Motor neuron (in vitro differentiated cells): ENCODE measurements at places on chromosomes 1 and 21. TPM values are rescaled to one million over a fixed set of nuclear protein-coding genes. Genes with fewer than 3 reads are reported as not detected.

The RGS16 gene
- total RNA-seq: 25.6 and 25.7 TPM in 2 replicates

The HLCS gene
- 19.0 and 23.6 TPM in 2 replicates for total RNA-seq

The IL19 gene
- 0.27 and 0.63 TPM in 2 replicates for total RNA-seq

The HSD11B1 gene
- not detected in 2 replicates for total RNA-seq

The RGS8 gene
- total RNA-seq: 0.08 and 0.35 TPM in 2 replicates
